Stimulated activated CD8-positive, alpha-beta memory T cell treated with anti-CD3 and anti-CD28 coated beads, Interleukin-4, amount 100 ng/mL, for 48 hours (primary cell): ENCODE measurements at places on chromosomes 7 and 10.
A peak's percentile ranks its signal among the peaks of the same experiment; 100 is the strongest.

- DNase-seq, result no peak
Observed at GRCh38 chr10:102007796-102008195, 48.2 kb downstream of the ARMH3 start.

GRCh38 chr7:99106411-99106810 is 37.5 kb downstream of the SMURF1 start:
- DNase-seq, result no peak

DNA sequence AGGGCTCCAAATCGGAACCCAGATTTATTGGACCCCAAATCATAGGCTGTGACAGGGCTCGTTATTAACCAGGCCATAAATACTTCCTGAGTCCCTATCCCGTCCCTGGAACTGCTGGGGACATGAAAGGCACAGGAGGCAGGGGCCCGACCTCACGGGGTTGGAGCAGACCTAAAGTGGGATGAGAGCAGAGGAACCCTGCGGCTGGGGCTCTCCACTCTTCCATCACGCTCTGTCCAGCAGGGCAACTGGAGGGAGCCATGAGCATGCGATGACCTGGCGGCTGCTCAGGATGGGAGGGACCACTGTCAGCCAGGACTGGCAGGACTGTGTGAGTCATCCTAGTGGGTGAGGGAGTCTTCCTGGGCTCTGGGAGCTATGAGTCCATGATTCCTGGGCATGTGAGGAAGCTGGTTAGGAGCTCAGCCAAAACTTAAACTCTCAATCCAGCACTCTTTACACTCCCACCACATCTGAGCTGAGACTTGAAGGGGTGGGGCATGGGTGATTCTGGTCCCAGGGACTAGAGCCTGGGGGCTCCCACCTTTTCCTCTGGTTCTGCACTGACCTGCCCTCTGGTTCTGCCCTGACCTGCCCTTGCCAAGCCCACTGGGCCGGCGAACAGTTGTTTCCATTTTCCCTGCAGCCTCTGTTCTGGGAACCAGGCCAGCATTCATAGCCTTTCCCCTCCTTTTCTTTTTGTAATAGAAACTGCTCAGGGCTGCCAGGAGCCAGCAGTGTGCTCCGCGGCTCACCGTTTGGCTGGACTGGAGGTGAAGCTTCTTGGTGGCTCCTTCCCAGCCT is 47.1 kb downstream of the SYPL1 start:
- no peak for DNase-seq

DNA sequence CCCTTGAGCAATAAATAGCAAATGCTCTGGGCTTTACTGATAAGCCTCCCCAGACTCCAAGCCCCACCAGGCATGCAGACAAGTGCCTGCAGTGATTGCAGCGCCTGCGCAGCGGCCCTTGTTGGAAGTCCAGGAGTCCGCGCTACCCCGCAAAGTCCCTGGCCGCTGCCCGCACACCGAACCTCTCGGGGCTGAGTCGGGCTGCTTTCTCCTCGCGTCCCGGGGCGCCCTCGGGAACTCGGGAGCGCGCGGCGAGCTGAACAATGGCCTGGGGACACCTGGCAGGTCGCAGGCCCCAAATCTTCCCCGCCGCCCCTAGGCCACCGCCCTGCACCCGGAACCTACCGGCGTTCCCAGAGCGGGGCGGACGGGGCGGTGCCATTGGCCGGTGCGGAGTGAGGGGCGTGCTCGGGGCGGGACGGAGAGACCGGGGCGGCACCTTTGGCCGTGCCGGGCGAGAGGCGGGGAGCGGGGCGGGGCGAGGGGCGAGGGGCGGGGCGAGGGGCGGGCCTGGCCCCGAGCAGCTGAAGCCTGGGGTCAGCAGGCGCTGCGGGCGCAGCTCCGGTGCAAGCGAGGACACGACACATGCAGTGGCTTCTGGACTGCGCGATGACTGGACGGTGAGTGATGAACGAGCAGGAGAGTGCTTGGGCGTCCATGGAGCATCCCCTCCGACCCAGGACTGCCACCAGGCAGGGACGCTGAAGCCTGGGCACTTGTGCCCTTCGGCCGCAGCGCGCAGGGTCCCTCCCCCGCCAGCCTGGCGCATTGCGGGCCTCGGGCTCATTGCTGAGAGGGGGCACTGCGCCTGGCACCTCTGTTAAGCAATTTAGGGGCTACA is at the start of gene RASSF4:
Gene RASSF4 (plus strand): TSS at position 556 of the 841 bp plus-strand sequence. CDS start 10,401 bp downstream, outside the sequence.
- peak; percentile 95 for DNase-seq

GRCh38 chr7:140348161-140348849 is 50.0 kb downstream of the SLC37A3 start:
- no peak for DNase-seq

- DNase-seq, result no peak
Observed at GRCh38 chr10:12902851-12903358, 98.6 kb downstream of the CCDC3 start.

- no peak for DNase-seq
Observed at GRCh38 chr10:1049425-1049958, 573 bp upstream of the IDI1 start.

GRCh38 chr10:88499569-88500470 is 83.3 kb downstream of the RNLS start:
- DNase-seq, result no peak

DNA sequence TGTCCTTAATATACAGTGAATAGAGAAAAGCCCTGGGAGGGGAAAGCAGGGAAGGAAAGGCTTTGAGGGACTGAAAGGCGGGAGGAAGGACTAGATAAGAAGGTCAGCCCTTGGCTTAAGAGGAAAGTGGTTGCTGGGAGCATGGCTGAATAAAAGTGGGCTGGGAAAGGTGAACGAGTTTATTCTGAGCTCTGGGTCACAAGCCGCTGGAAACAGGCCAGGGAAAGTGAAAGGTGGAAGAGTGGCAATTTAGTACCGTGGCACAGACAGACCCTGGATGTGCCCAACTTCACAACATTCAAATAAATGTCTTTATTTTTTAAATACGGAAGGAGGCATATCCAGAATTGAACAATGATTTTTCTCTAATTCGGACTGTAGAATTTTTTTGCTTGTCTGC is 39.7 kb downstream of the TAC1 start:
- DNase-seq, result no peak

- DNase-seq, result no peak
Observed at GRCh38 chr7:41375582-41375981, 327.3 kb downstream of the INHBA start.

DNA sequence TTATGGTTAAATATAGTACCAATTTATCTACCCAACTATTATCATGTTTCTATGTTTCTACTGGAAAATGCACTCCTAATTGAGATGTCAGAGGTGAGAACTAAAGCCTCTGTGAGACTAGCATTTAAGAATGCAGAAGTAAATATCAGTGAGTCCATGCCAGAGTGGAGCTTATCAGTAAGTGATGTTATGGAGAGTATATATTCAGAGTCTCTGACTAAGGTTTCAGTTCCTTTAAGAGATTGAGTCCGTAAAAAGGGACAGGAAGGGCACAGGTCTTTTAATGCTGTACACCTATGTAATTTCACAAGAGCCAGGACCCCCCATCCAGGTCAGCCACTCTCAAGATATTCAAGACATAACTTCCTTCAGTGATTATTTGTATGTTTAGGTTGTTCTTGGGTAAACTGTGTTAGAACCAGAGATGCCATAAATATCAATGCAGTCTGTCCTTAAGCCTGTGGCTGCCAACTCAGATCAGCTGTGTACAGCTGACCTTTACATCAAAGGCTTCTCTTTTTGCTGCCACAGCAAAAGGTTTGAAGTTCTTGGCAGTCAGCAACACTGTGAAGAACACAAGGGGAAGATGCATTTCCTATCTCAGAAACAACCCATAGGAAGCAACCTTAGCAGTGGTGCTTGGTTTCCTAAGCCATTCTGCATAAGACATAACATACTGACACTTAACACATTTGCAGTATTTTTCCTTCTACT is 244.8 kb downstream of the BICC1 start:
- DNase-seq, result no peak

GRCh38 chr7:87171282-87171934 is 19.2 kb downstream of the DMTF1 start:
- DNase-seq, result no peak

DNA sequence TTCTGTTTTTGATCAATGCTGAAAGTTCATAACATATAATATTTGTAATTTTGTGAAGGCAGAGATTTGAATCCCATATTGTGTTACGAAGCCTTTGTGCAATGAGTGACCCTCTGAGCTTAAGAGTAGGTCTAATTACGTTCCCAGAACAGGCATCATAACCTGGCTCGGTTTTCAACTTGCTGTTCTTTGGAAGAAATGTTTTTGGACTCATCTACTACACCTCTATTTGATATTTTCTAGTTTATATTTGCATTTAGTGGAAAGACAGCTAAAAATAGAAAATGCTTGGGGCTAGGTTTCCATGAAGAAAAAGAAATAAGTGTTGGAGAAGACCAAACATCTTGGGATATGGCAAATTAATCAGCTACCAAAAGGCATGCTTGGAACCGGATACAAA is 234.8 kb downstream of the AGMO start:
- no peak for DNase-seq

DNA sequence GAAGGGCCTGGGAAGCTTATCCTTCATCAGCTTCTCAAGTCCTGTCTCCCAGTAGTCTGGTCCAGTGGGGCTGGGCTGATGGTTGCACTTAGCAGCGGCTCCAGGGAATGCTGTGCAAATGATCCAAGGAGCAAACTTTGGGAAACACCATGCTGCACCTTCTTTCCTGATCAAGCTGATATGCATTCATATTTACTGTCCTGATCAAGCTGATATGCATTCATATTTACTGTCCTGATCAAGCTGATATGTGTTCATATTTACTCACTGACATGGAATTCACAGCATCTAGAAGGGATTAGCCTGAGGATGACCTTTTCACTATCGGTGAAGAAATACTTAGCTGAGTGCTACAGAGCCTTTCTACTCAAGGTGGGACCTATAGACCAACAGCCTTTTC is 330.7 kb downstream of the BMPER start:
- DNase-seq, result no peak
